ENCODE measurements at places on chromosomes 5 and 9.

- peak; percentile 54 for DNase-seq
Measured at GRCh38 chr5:100902440-100903038, 543 bp downstream of the ST8SIA4 start.

DNA sequence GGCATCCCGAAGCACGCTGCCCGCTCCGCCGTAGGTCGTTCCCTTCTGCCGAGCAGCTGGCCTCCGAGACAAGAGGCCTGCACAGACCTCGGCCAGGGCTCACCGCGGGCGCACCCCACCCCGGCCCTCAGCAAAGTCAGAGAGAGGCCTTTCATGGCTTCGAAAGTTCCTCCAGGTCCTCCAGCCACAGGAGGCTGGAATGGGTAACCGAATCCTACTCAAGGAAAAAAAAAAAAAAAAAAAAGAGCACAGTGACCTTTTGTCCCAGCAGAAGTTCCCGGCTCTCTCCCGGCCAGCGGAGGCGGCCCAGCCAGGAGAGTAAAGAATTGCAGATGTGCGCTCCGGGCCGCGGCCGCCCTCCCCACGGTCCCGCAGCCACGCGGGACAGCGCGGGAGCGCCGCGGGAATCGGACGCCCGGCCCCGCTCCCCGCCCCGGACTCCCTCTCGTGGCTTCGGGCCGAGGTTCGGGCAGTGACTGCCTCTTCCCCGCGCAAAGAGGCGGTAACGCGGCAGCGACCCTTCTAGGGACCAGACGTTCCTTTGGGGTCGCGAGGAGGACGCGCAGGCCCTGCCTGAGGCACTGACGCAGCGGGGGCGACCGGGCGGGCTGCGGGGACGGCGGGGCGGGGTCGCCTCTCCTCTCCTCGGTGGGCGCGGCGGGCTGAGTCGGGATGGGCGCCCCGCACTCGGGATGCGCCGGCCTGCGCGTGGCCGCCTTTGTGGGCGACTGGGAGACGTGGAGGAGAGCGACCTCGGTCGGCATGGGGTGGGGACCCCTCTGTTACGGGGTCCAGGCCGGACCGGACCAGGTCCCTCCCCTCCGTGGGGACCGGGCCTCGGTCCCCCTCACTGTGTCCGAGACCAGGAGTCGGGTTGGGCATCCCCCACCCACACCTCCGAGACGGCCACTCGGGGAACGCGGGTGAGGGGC is 754 bp downstream of the GFPT2 start:
- DNase-seq: no peak

DNA sequence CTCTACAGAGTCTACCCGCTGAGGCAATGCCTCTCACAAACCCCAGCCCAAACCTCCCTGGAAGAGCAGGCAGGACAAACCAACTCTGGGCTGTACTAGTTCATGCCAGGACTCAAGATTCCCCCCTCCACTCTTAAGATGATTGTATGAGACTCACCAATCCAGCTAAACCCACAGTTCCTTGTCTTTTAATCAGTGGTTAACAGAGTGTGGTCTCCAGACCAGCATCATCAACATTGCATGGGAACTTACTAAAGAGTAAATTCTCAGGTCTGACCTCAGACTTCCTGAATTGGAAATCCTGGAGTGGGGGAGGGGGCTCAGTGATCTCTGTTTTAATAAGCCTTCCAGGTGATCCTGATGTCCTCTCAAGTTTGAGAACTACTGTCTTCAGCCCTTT is 240.9 kb downstream of the GAS1 start:
- DNase-seq: no peak

GRCh38 chr5:122649080-122649479 is 125.8 kb upstream of the SNX2 start:
- DNase-seq: no peak

- no peak for DNase-seq
Measured at GRCh38 chr9:76654051-76654461, 110.2 kb upstream of the PCA3 start.

All from activated CD4-positive, alpha-beta T cell treated with anti-CD3 and anti-CD28 coated beads for 48 hours (primary cell).